Uterus (tissue), 4 donors: ENCODE measurements at places on chromosomes 5 and 9. TPM values are rescaled to one million over a fixed set of nuclear protein-coding genes. Genes with fewer than 3 reads are reported as not detected.

ANKRD34B gene
- not detected for total RNA-seq

BTNL9 gene
- total RNA-seq, result 19.1 TPM

KCNIP1 gene
- total RNA-seq, result 2.2 TPM

NR6A1 gene
- 1.3 TPM for total RNA-seq

CCDC180 gene
- 9.2 TPM for total RNA-seq

AMBP gene
- total RNA-seq, result not detected

TLX3 gene
- total RNA-seq, result not detected

SLC25A25 gene
- total RNA-seq, result 49.2 TPM

PDLIM4 gene
- 50.3 TPM for total RNA-seq

TRIM23 gene
- total RNA-seq, result 8.2 TPM

NNT gene
- 34.1 TPM for total RNA-seq

STK32A gene
- not detected for total RNA-seq

ERAP2 gene
- 29.2 TPM for total RNA-seq

GLRA1 gene
- not detected for total RNA-seq

TNC gene
- total RNA-seq, result 239 TPM

MAP1B gene
- total RNA-seq, result 135 TPM

ZNF618 gene
- total RNA-seq, result 3.8 TPM

RFESD gene
- 2.8 TPM for total RNA-seq

PCDHB14 gene
- total RNA-seq, result 3.6 TPM

KIF27 gene
- 12.5 TPM for total RNA-seq

SLC6A3 gene
- total RNA-seq, result not detected

CDC25C gene
- total RNA-seq, result not detected

MUSK gene
- total RNA-seq, result not detected

OSMR gene
- total RNA-seq, result 33.5 TPM

SLC23A1 gene
- 0.30 TPM for total RNA-seq

NEUROG1 gene
- not detected for total RNA-seq
